ENCODE measurements at places on chromosomes 4 and X.

- no peak for DNase-seq
Measured at GRCh38 chr4:186755550-186756519, 32.2 kb upstream of the FAT1 start.

- no peak for DNase-seq
Measured at GRCh38 chr4:5004496-5004895, 14.8 kb downstream of the CYTL1 start.

GRCh38 chrX:153889123-153889522 is 3.1 kb upstream of the L1CAM start:
- no peak for DNase-seq

GRCh38 chr4:85607624-85608023 is 132.7 kb downstream of the ARHGAP24 start:
- DNase-seq, result no peak
